ENCODE measurements at places on chromosomes 12 and 14.

DNA sequence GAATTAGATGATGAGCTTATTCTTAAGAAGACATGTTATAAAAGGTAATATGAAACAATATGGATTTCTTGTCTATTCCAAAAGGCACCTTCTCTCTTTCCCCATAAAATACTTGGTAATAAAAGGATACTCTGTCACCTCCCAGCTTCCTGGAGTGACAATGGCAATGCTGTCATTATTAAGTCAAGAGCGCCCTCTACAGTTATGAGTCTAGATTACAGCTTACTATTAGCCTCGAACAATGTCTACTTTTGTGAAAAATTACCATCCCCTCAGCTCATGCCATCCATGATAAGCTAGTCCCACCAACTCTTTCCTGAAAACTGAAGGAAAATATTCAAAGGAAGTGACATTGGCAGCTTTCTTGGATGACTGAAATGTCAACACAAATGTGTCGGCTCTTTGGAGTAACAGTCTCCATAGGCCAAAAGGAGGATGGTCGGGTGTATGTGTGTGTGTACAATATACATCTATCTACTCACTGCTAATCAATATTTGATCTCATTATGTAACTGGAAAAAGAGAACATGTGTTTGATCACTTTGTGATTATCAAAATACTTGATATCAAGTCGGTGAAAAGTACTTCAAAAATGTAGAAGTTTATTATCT, 48.7 kb upstream of the CDKN3 start:
- no peaks in the 10 kb centered on the region for H3K27me3 ChIP-seq
- no peak overlapping the region for H3K4me3 ChIP-seq
- DNase-seq, result peak; percentile 37
- peaks cover 20% of the 10 kb centered on the region for H3K4me1 ChIP-seq
- H3K36me3 ChIP-seq, result no peaks in the 10 kb centered on the region

DNA sequence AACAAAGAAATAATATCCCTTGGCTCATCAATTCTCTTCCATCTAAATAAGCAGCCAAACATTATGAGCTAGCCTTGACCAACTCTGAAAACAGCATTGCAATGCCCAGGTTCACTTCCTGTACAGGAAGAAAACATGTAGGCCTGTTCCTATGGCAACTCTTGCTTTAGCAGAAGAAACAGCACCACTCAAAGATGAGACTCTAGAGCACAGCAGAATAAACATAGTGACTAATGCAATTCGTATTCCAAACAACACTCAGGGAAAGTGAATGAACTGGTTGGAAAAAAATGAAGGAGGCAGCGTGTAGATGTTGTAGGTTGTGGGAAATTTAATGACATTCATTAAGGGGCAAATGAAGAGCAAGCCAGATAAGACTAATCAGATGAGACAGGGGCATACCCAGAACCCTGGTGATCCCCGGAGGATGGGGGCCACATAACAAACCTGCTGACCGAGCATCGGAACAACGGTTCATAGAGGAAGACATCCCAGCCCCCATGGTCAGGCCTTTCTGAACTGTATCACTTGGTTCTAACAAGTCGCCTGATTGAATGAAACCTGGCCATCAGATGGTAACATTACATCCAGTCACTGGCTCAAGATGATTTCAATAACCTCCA, 9.0 kb downstream of the ARHGDIB start:
- no peaks in the 10 kb centered on the region for H3K36me3 ChIP-seq
- peaks cover 29% of the 10 kb centered on the region for H3K4me1 ChIP-seq
- no peak for DNase-seq

DNA sequence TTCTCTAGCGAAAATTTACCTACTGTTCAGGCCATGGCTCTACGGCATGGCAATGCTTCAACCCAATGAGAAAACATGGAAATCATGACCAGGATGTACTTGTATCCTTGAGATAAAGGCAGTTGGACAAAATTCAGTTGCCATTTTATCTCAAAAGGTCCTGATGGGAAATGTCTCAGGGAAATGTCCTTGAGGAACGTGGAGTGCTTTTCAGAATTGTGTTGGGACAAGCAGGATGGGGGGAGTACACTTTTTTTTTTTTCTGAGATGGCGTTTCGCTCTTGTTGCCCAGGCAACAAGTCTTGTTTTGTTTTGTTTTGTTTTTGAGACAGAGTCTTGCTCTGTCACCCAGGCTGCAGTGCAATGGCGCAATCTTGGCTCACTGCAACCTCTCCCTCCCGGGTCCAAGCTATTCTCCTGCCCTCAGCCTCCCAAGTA, 86.8 kb upstream of the EIF5 start:
- no peaks in the 10 kb centered on the region for H3K27me3 ChIP-seq
- H3K36me3 ChIP-seq, result no peaks in the 10 kb centered on the region
- H3K27ac ChIP-seq, result no peak overlapping the region

- no peak overlapping the region for H3K27ac ChIP-seq
- H3K4me3 ChIP-seq, result no peak overlapping the region
- DNase-seq, result no peak
Measured at GRCh38 chr14:85798856-85799255, 268.9 kb downstream of the FLRT2 start.

GRCh38 chr12:53419756-53420155, 3.9 kb upstream of the AMHR2 start:
- H3K4me1 ChIP-seq, result peaks cover 23% of the 10 kb centered on the region
- H3K27me3 ChIP-seq, result no peaks in the 10 kb centered on the region
- no peaks in the 10 kb centered on the region for H3K36me3 ChIP-seq

- no peaks in the 10 kb centered on the region for H3K27me3 ChIP-seq
- no peak overlapping the region for H3K27ac ChIP-seq
- peaks cover 31% of the 10 kb centered on the region for H3K4me1 ChIP-seq
- no peak overlapping the region for H3K4me3 ChIP-seq
Measured at GRCh38 chr14:61705017-61705416, 9.7 kb downstream of the HIF1A start.

DNA sequence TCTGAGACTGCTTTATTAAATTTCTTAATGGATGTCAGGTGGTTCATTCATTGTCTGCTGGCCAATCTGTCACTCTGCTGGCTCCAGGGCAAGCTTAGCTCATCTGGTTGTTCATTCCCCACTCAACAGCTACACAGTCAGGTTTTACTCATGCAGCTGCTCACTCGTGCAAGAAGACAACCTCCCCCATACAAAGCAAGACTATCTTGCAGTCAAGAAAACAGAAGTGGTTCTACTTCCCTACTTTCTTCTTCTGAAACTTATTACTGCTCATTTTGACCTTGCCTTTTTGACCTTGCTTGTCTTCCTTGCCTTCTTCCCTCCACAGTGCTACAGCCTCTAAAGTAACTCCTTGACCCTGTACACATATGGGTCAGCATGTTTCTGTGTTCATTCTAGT, 277.9 kb downstream of the SSPN start:
- no peak for DNase-seq
- H3K36me3 ChIP-seq, result peaks cover 10% of the 10 kb centered on the region
- H3K27me3 ChIP-seq, result no peaks in the 10 kb centered on the region
- peak overlapping the region; percentile 72 for H3K27ac ChIP-seq
- H3K4me1 ChIP-seq, result no peaks in the 10 kb centered on the region
- no peak overlapping the region for H3K4me3 ChIP-seq

GRCh38 chr12:92403210-92404175, 257.8 kb upstream of the BTG1 start:
- H3K36me3 ChIP-seq, result no peaks in the 10 kb centered on the region
- H3K4me1 ChIP-seq, result peaks cover 11% of the 10 kb centered on the region
- H3K27ac ChIP-seq, result no peak overlapping the region
- H3K4me3 ChIP-seq, result no peak overlapping the region
- no peak for DNase-seq
